H9 (cell line): ENCODE measurements at places on chromosomes 7 and 10.
A peak's percentile ranks its signal among the peaks of the same experiment; 100 is the strongest.

GRCh38 chr7:26964156-26964808, 99.9 kb upstream of the SKAP2 start:
- DNase-seq = no peak

GRCh38 chr10:122468307-122468925, 7.1 kb downstream of the HTRA1 start:
- no peak for DNase-seq

- DNase-seq = no peak
These were observed 93.5 kb downstream of the FOXP2 start for GRCh38 chr7:114508086-114508485.

GRCh38 chr7:38736138-38736537, 105.0 kb upstream of the AMPH start:
- DNase-seq = no peak

DNA sequence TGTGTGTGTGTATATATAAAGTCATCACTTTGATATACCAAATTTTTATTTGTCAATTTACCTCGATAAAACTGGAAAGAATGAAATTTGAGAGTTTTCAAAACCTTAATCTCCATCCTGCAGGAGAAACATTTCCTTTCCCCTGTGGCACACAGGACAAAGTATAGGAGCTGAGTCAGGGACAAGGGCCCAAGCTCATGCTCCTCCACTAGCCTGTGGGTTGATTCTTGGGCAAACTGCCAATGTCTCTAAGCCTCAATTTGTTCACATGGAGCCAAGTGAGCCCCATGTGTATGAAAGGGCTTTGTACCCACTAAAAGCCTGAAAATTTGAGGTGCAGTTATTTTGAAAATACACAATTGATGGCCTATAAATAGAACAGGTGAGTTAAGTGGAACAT, 60.3 kb upstream of the IL6 start:
- DNase-seq = no peak

GRCh38 chr7:50467817-50468610, 17.9 kb upstream of the FIGNL1 start:
- DNase-seq = peak; percentile 81

DNA sequence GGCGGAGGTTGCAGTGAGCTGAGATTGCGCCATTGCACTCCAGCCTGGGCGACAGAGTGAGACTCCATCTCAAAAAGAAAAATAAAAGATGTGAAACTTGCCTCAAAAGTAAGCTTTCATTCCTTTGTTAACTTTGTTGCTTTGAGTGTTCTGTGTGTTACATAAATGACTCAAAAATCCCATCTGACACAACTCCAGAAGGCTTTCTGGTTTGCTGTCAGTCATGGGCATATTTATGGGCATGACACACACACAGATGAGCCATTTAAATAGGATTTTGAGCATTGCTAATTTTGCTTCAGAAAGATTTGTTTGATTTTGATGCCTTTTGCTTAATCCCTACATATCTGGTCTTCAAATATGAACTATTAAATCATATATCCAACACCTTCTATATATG, 82.6 kb downstream of the CACNB2 start:
- no peak for DNase-seq

- DNase-seq = no peak
These were observed 1.9 kb downstream of the TTYH3 start for GRCh38 chr7:2633538-2634266.

DNA sequence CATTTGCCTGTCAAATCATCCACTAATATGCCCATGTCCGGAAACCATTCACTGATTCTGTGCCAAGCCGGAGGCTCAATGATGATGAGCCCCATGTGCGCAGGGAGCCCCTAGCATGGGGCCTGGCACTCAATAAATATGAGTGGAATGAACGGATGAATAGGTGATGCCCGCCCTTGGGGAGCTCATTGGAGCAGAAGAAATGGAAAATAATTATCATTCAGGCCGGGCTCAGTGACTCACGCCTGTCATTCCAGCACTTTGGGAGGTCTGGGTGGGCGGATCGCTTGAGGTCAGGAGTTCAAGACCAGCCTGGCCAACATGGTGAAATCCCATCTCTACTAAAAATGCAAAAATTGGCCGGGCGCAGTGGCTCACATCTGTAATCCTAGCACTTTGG, 11.0 kb downstream of the RHBDD2 start:
- DNase-seq = no peak

- peak; percentile 24 for DNase-seq
These were observed 1.3 kb downstream of the LIMK1 start for GRCh38 chr7:74084722-74085578.

GRCh38 chr7:31028417-31028992, 23.6 kb upstream of the ADCYAP1R1 start:
- no peak for DNase-seq

GRCh38 chr7:18356191-18356645, 139.3 kb upstream of the HDAC9 start:
- no peak for DNase-seq

GRCh38 chr7:66950763-66951162, 29.7 kb downstream of the TMEM248 start:
- no peak for DNase-seq

- DNase-seq = no peak
These were observed 406.1 kb upstream of the FZD8 start for GRCh38 chr10:36048236-36048635.

GRCh38 chr7:67413670-67414069, 417.0 kb downstream of the TYW1 start:
- DNase-seq = peak; percentile 43

DNA sequence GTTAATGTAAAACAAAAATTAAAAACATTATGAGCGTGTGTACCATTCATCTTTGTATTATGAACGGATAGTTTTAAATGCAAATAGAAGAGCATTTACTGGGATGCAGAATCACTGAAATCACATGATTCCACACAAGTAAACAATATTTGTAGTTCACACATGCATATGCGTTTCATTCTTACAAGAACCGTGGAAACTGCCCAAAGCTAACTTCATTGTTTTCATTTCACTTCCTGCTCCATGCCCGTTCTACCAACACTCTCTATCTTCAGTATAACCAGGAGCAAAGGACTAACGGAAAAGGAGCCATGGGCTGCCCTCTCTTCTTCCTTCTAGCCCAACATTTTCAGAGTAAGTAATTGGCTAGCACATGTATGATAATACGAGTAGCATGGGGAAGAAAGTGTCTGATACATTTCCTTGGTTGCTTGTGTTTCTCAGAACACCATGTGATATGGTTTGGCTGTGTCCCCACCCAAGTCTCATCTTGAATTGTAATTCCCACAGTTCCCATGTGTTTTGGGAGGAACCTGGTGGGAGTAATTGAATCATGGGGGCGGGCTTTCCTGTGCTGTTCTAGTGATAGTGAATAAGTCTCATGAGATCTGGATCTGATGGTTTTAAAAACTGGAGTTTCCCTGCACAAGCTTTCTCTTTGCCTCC, 38.8 kb downstream of the ZNF783 start:
- no peak for DNase-seq

- no peak for DNase-seq
These were observed 191.8 kb downstream of the ADARB2 start for GRCh38 chr10:1545524-1545923.

GRCh38 chr7:30692882-30693281, 10.6 kb upstream of the CRHR2 start:
- no peak for DNase-seq

- DNase-seq = no peak
These were observed 69.1 kb upstream of the MXI1 start for GRCh38 chr10:110138197-110138812.

- DNase-seq = peak; percentile 38
These were observed 110.8 kb upstream of the LRGUK start for GRCh38 chr7:134016223-134016941.

DNA sequence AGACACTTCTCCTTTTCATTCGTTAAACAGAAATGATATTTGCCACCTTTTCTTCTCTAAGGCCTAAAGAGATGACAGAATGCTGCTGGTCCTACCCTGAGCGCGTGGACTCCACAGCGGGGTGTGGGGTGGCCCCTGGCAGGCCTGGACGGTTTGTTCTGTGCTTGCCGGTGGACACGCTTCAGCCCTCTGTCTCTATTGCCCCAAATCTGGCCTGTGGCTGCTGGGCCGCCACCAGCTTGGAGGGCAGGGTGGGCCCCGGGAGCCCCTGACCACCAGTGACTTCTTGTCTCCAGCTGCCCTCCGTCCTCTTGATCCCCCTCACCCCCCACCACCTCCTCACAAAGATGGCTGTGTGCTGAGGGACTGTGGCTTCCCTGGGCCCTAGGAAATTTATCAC, 5.7 kb downstream of the CHST3 start:
- DNase-seq = no peak

DNA sequence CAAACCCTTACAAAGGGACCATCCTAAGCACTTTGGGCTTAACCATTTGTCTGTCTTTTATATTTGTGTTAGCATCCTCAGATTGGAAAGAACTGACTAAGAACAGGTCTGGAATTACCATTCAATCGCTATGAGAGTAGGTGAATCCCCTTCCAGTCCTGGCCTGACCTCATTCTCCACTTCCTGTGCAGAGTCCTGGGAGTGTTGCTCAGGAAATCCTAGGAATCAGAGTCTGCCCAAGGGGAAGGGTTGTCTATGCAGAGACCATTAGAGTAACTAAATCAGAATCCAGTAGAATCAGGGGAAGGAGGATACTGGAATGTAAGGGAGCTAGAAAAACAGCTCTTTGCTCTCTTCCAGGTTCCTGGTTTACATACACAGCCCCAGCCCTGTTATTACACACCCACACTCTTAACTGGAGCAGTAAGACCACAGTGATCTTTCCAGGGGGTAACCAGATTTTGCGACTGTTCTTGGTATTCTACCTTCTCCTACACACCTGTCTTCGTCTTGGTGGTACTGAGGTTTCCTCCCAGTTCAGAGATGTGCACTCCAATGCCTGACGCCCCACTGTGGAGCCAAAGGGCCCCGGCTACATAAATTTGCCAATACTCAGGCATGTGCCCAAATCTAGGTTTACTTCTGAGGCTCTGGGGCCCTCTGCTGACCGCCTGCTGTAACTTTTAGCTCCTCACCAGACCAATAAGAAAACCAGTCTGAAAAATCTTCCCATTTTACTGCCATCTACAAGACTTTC, 103.7 kb downstream of the RNF216 start:
- DNase-seq = peak; percentile 78

DNA sequence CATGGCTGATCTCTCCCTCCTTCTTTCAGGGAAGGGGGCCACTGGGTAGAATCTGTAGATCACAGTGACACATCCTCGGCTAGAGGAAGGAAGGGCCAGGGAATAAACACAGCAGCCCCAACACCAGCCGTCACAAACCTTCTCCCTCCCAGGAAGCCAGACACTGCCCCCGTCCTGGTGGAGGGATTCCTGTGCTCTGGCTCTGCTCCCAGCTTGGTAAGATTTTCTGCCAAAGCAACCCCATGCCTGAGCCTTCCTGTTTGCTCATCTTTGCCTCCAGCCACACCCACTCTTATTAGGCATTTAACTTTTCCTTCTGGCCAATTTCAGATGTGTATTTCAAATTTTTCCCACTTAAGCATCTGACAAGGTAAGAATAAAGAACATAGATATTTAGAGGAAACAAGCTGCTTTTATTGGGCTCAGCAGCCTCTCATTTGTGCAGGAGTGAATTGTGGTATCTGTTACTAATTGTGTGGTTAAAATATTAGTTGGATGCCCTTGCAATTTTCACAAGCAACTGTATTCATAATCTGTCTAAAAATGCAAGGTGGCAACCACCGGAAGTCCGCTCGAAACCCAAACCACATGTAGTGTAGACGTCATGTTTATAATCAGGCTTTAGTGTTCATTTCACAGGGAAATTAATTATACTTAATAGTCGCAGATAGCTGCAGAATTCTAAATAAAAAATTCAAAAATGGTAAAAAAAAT, 13.2 kb upstream of the NPS start:
- no peak for DNase-seq

DNA sequence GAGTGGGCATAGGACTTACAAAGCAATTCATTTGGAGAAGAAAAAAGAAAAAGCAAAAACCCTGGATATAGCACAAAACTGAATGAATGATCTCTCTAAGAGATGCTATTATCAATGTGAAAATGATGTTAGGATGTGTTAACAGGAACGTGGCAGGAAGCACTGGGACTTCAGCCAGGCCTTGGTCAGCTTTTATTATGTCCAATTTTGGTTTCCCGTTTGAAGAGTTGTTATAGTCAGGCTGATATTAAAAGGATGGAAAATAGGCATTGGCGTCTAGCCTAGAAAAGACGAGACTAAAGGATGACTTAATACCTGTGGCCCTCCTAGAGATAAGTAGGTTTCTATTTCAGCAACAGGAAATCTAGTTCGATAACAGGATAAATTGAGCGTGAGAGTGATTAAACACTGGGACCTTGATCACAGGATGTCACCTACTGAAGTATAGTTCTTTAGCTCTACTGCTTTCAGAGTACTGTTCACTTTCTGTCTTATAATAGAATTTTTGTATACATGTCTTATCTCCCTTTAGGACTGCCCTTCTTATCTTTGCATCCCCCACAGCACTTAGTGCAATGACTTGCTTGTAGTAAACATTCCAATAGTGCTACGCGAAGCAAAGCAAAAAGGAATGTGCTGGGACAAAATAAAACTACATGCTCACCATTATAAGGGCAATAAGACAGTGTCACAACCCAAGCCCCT, 99.8 kb upstream of the AGBL3 start:
- no peak for DNase-seq

DNA sequence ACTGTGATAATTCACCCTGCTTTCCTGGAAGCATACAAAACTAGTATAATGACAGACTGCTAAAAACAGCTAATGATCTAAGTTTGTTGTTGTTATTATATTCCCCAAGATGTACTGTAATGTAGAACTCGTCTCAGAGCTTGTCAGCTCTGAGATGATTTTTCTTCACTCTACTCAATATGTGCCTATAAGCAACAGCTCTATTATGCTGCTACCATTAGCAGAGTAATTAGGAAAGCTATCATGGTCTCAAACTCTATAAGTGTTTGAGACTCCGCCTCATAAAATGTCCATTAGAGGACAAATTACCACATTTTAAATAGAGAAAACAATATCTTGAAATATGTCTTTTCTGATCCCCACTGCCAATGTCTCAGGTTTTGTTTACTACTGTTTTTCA, 476.5 kb upstream of the PCDH15 start:
- DNase-seq = no peak

- no peak for DNase-seq
These were observed 10.3 kb upstream of the AGR3 start for GRCh38 chr7:16891874-16892643.

DNA sequence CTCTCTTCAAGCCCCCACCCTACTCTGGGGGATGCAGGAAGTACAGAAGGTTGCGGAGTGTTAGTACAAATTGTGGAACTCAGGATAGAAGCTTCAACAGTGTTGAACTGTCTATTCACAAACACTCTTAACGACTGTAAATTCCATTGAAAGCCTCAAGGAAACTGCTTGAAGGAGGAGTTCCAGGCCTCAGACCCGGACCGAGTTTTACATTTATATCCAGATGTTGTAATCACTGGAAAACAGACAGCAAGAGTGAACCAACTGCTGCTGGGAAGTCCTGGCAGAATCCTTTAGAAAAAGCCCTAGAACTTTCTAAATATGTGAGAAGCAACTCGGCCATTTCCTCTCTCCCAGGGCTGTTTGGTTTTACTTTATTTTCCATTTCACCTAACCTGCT, 84.1 kb upstream of the LRRC18 start:
- DNase-seq = no peak

GRCh38 chr7:26398427-26398755, 106.7 kb downstream of the SNX10 start:
- DNase-seq = peak; percentile 63
